ENCODE measurements at places on chromosomes 2 and 18. TPM values are rescaled to one million over a fixed set of nuclear protein-coding genes. Genes with fewer than 3 reads are reported as not detected.

- peak; percentile 77 for DNase-seq
Measured at GRCh38 chr18:46104128-46104911, at the start of gene HAUS1. Gene HAUS1, plus strand, starts transcription at chr18:46104385. Its CDS starts 27 bp downstream, at chr18:46104412.

GRCh38 chr2:196849895-196850294, 40.7 kb upstream of the C2orf66 start:
- DNase-seq: no peak

DNA sequence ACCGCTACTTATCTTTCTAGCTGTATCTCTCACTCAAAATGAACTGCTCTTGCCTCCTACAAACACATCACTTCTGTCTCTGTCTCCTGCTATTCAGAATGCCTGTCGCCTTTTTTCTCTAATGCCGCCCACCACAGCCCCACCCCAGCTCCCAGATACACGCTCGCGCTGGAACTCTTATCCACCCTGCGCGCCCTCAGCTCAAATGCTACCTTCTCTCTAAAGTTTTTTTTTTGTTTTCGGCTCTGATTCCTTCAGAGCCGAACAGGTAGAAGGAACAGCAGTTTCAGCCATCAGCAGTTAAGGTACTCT, 3.9 kb upstream of the SOS1 start:
- no peak for DNase-seq

DNA sequence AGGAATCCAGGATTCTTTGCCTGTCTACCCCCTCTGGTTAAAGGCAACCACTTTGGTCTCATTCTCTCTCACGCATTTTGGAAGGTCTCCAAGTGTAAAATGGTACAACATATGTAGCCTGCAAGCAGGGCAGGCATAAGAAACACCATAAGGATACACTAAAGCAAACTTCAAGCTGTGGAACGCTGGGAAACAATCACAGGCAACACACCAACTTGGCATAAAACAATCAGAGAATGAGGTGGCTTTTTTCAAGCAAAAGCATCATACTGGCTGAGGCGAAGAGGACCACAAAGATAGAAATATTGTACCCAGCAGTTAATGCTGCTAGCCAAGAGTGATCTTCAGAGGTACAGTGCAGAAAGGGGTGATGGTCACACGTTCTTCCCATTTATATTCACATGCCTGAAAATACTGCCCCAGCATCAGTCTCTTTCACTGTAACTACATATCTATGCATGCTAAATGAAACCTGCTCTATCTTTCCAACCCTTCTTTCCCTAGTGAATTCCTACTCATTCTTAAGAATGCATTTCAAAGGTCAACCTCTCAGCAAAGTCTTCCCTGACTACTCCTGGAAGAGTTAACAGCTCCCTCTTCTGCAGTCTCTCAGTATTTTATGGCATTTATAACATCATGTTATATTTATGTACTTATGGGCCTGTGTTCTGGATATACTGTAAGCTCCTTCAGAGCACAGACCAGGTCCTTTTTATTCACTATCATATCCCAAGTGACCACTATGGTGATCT, 71.9 kb upstream of the GALNT5 start:
- no peak for DNase-seq

Gene COBLL1
- 117 TPM for polyA plus RNA-seq

Gene RAX
- polyA plus RNA-seq: not detected

Gene ITPRIPL1
- 5.5 TPM for polyA plus RNA-seq

All from right renal cortex interstitium (tissue), 3 donors.